ENCODE measurements at places on chromosomes 13 and 19.

DNA sequence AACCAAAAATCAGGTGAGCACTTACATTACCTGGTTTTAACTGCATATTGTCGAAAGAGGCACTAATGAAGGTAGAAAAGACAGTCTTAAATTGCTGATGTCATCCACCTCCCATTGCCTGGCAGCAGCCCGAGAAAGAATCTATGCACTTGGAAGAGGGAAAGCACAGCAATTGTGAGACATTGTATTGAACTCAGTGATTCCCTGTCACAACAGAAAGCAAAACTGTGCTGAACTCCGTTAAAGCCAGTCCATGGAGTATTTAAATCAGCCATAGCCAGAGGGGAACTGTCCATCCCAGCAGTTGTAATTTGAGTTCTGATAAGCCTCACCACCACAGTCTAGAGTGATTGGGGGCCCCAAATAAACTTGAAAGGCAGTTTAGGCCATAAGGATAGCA, 466.6 kb upstream of the PCDH9 start:
- DNase-seq: no peak

DNA sequence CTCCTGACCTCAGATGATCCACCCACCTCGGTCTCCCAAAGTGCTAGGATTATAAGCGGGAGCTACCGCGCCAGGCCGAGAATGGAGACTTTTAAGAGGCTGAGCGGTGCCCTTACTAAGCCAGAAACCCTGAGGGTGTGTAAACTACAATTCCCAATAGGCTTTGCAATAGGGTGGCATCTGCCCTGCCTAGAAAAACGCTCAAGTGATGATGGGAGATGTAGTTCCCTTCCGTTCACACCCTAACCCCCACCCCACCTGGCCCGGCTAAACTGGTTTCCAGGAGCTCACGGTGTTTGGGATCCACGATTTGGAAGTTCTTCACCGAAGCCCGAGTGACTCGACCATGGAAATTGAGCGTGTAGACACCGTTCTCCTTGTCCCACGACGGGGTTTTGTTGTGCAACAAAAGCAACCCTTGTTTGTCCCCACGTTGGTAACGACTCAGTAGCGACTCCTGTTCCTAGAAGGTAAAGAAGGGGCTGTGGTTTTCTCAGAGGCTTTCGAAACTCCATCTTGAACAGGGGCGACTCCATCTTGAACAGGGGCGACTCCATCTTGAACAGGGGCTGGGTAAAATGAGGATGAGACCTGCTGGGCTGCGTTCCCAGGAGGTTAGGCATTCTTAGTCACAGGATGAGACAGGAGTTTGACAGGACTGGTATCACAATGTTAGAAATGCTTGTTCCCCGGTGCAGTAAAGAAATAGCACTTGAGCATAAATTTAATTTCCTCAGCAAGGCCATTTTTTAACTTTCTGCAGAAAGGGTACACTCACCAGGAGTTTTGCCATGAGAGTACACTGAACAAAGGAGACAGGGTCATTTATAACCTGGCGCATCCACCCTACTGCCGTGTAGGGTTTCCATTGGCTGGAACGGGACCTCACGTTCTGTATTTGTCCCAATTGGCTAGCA, 9.8 kb downstream of the PPP1R15A start:
- peak; percentile 71 for DNase-seq

DNA sequence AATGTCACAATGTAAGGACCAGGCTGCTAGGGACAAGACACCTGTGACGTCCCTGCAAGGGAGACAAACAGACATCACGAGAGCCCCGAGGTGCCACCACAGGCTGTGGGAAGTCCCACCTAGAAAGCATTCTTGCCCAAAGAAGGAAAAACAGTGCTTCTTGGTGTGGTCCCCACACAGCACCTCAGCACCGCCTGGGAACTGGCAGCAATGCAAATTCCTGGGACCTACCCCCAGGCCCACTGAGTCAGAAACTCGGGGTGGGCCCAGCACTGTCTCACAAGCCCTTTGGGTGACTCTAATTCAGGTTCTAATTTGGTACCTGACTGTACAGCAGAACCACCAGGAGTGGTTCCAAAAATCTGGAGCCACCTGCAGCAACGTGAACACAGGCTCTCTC, 13.8 kb upstream of the CCNP start:
- no peak for DNase-seq

GRCh38 chr13:33180122-33180804, 105.3 kb downstream of the STARD13 start:
- no peak for DNase-seq

DNA sequence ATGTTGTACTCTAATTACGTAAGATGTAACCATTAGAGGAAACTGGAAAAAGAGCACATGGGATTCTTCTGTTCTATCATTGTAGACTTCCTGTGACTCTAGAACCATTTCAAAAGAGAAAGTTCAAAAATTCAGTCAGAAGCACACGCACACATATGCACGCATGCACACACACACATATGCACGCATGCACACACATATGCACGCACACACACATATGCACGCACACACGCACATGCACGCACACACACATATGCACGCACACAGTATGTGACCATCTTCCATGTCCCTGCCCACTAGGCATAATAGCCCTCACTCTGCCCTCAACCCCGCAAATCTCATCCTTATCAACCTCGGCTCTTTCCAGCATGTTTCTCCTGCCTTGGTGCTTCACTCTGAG, 14.0 kb downstream of the GP6 start:
- DNase-seq: no peak

DNA sequence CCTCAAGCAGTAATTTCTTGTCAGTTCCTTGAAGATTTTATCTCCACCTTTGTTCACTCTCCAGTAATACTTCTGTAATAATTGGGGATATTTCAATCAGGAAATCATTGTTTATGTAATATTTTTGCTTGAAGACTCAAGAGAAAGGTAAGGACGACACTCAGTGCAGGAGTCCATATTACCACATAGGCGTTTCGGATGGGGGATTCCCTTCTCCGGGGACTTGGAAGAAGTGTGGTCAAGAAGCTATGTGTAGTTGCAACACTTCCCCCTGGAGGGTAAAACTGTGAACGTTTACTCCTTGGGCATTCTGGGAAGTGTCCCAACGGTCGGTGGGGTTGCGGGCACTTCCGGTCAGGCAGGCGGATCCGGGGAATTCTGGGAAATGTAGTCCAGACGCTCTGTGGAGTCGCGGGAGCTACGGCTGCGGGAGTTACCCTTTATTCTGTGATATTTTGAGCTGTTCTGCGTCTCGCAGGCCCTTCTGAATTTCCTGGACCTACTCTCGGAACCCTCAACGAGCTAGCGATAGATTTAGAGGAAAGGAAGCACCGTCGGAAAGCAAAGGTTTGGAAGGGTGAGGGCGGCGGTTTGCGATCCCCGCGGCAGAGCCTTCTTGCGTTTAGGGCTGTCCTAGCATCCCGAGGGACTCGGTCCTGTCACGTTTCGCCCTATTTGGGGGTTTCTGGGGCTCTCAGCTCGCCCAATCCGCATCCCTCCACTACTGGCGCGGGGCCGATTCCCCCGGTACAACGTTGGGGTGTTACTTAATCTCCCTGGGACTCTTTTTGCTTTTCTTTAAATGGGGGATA, at the start of gene ZNF221:
ZNF221 (plus strand) TSS at position 395 of the 812 bp plus-strand sequence. CDS start 11,499 bp downstream, outside the sequence.
- peak; percentile 99 for DNase-seq

- DNase-seq: peak; percentile 24
These were observed at the start of gene USP12 for GRCh38 chr13:27171244-27171826. TSS of gene USP12 (minus strand) at chr13:27171811. CDS start at chr13:27171639, 172 bp downstream.

DNA sequence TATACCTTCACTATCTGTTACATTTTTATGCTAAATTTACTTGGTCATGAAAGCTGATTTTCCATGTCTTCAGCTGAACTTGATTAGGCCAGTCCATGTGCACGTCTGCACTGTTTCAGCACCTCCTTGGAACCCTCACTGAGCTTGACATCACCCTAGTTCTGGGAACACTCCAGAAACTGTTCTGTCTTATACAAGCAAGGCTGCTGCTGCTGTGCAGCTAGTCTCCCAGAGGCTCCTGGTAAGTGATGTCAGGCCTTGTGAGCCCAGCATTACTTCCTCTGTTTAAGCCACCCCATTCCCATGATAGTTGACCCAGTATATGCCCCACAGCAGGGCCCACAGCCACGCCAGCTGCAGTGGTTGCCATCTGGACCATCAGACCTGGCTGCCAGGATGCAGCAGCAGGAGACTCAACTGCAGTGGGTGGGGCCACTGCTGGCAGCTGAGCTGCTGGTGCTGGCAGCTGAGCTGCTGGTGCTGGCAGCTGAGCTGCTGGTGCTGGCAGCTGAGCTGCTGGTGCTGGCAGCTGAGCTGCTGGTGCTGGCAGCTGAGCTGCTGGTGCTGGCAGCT, 90.5 kb upstream of the AKAP11 start:
- DNase-seq: peak; percentile 5

Data from mesenchymal stem cell (in vitro differentiated cells and primary cell).